ENCODE measurements at places on chromosomes 4 and X.

GRCh38 chr4:34633241-34633640 lies 1611.1 kb downstream of the ARAP2 start:
- no peak for DNase-seq

- no peak for DNase-seq
Observed at GRCh38 chr4:162804351-162804924, 362.3 kb downstream of the NAF1 start.

DNA sequence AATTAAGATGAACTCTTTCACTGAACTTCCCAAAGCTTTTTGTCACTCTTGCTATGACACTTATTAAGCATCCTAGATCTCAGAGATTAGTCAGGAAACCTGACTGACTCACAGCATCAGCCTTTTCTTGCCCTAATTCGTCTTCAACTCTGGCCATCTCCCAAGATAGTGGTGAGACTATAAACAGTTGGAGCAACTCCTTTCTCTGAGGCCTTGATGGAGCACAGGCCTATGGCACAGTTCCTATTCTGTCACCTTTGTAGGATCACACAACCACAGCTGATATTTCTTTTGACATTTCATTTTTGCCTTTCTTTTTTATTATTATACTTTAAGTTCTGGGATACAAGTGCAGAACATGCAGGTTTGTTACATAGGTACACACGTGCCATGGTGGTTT lies 217.6 kb downstream of the PRR32 start:
- no peak for DNase-seq

DNA sequence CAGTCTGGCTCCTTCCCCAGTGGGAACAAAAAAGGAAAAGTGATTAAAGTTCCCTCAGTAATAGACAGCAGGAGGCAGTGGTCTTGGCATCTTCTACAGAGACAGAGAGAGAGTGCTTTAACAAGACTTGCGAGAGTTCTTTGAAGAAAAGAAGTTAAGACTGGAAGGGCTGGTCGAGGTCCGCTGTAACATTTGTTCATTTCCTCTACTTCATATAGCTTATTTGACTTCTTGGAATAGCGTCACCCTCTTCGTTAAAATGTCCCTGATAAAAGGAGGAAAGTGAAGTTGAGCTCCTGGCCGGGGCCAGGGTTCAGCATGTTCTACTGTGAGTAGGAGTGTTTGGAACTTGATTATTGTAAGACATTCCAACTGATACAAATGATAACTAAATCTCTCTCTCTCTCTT lies 179.8 kb downstream of the SLIT2 start:
- DNase-seq: no peak

DNA sequence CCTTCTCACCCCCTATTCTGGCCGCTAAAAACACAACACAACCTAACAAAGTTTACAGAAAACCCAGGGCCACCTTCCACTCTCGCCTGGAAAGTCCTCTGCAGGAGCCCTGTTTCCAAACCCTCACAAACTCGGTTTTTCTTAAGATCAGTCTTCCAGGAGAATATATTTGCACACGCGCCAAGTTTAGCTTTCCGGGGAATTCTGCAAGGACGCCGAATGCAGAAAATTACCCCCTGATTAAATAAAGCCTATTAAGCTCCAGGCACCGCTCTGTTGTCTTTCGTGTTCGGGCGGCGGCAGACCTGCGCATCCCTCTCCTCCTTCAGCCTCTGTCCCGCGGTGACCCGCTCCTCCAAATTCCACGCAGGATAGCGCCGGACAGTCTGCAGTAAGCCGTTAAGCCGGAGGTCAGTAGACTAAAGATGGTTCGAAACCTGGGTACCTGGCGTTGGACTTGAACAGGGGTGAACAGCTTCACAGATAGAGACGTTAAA lies 5.0 kb downstream of the MSX1 start:
- no peak for DNase-seq

DNA sequence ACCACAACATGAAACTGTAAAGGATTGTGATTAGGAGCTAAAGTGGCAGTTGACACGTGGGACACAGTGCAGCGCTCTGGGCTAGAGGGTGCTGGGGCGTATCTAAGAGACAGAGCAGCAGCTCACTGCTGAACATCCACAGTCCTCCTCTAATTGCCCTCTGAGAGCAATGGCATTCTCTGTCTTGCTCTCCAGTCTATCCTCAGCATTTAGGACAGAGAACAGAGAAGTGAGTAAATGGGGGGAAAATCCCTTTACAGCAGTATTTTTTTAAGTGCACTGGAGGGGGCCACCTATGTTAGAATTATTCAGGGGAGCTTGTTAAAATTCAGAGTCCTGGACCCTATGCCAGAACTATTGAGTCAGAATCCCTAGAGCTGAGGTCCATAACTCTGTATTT lies 4.2 kb upstream of the TMEM154 start:
- DNase-seq: no peak

DNA sequence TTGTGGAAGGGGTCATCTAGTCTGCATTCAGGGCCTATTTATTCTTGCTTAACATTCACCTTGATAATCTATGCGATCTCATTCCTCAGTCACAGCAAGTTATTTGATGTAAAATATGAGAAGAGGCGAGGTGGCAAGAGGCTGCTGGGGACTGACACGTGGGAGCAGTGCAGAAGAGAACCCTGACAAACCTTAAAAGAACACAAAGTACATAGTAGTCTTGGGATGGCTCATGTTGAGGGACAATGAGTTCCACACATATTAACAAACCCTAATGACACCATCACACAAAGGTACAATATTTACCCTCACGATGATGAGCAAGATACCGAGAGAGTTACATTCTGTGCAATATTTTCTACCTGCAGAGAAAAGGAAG lies 57.5 kb downstream of the MAML3 start:
- no peak for DNase-seq
